ENCODE measurements at places on chromosomes 12 and 14.

- no peak for DNase-seq
- no peak overlapping the region for H3K27ac ChIP-seq
- no peaks in the 10 kb centered on the region for H3K27me3 ChIP-seq
- no peak overlapping the region for H3K4me3 ChIP-seq
- no peaks in the 10 kb centered on the region for H3K36me3 ChIP-seq
These were observed 60.6 kb downstream of the PIWIL1 start for GRCh38 chr12:130398100-130398848.

GRCh38 chr14:59869381-59870255, 958 bp downstream of the RTN1 start:
- peaks cover 21% of the 10 kb centered on the region for H3K27me3 ChIP-seq
- no peak overlapping the region for H3K27ac ChIP-seq
- H3K36me3 ChIP-seq: no peaks in the 10 kb centered on the region
- H3K4me1 ChIP-seq: peaks cover 16% of the 10 kb centered on the region
- DNase-seq: no peak
- peak overlapping the region; percentile 10 for H3K4me3 ChIP-seq

GRCh38 chr14:69818758-69819191, 21.7 kb upstream of the SLC10A1 start:
- H3K27ac ChIP-seq: no peak overlapping the region
- H3K27me3 ChIP-seq: no peaks in the 10 kb centered on the region
- H3K4me3 ChIP-seq: no peak overlapping the region
- DNase-seq: peak; percentile 81
- H3K4me1 ChIP-seq: no peaks in the 10 kb centered on the region

DNA sequence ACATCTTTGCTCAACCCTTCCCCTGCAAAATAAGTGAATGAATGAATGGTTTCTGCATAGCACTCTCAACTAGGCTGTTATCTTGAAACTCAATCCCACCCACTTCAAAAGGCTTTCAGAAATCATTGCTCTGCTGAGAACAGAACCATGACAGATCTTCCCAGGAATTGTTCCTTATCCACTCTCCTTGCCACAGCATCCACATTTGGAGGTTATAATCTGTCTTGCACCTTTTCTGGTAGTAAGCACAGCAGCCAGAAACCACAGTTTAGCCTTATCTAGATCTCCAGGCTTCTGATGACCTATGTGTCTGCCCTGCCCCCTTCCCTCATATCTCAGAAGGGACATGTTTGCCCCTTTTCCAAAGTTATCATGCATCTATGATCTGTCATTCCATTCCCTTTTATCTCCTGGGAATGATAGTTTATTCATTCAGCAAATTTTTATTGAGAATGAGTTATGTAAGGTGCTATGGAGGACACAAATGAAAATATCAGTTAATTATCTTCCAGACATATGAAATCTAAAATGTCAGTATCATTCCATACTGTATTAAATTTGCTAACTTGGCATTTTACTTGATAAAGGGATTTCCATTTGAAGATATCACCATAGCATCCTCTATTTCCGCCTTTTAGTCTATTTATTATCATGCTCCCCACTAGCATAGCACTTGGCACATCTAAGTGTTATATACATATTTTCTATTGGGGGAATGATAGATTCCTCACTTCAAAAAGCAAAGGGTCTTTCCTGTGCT, 21.4 kb downstream of the LGR5 start:
- no peak overlapping the region for H3K27ac ChIP-seq
- no peaks in the 10 kb centered on the region for H3K4me1 ChIP-seq
- H3K4me3 ChIP-seq: no peak overlapping the region
- no peaks in the 10 kb centered on the region for H3K27me3 ChIP-seq
- no peak for DNase-seq

DNA sequence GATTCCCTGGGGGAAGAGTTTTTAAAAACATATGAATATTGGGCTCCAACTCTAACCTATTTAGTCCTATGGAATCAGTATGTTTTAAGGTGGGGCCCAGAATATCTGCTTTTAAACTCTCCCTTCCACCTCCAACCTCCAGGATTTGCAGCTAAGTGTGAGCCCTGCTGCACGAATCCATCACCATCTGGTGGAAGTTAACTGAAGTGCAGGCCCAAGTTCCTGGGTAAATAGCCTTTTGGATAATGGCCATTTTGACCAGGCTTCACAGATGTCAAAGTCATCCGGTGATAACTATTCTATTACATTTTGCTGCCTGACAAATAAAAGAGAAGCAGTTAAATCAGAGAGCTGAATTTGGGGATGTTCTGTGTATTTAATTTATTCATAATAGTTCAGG, 58.1 kb upstream of the RMST start:
- H3K27me3 ChIP-seq: no peaks in the 10 kb centered on the region
- no peak for DNase-seq
- H3K36me3 ChIP-seq: no peaks in the 10 kb centered on the region
- H3K27ac ChIP-seq: no peak overlapping the region

GRCh38 chr12:46154221-46154985, 114.4 kb downstream of the SLC38A1 start:
- H3K4me1 ChIP-seq: no peaks in the 10 kb centered on the region
- H3K27ac ChIP-seq: no peak overlapping the region
- DNase-seq: no peak
- no peaks in the 10 kb centered on the region for H3K27me3 ChIP-seq

DNA sequence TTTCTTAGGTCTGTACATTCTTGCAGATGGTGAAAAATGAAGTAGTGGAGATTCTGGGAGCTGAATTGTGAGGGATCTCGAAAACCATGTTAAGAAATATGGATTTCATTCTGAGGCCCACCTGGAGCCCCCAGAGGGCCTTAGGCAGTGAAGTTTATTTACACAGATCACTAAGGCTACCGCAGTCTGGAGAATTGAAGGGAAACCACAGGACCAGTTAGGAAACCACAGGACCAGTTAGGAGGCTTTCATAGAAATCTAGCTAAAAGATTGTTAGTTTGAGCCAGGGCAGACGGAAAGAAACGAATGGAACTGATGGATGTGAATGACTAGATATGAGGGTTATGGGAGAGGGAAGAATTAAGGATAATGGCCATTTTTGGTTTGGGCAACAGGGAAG, 7.2 kb downstream of the CBLN3 start:
- no peak overlapping the region for H3K4me3 ChIP-seq
- no peaks in the 10 kb centered on the region for H3K27me3 ChIP-seq

DNA sequence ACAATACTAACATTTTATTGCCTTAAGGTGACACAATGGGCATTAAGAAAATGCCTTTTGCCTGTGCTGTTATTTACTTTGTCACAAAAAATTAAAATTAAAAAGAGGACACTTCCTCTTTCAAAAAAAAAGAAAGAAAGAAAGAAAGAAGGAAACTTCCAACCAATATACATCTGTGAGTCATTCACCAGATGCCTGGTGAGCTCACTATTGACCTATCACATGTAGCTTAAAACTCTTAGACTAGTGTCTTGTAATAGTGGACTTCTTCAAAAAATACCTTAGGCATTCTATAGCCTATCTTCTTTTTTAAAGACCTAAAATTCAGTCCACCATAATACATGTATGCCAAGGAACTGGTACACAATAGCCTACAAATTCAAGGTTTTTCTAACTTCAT, 4.9 kb upstream of the SOX5 start:
- H3K4me3 ChIP-seq: no peak overlapping the region
- peaks cover 5% of the 10 kb centered on the region for H3K27me3 ChIP-seq
- H3K27ac ChIP-seq: no peak overlapping the region
- no peaks in the 10 kb centered on the region for H3K36me3 ChIP-seq
- H3K4me1 ChIP-seq: no peaks in the 10 kb centered on the region

GRCh38 chr14:50773632-50774541, 57.1 kb downstream of the NIN start:
- no peak overlapping the region for H3K4me3 ChIP-seq
- H3K27ac ChIP-seq: no peak overlapping the region
- H3K36me3 ChIP-seq: peaks cover 64% of the 10 kb centered on the region
- H3K27me3 ChIP-seq: no peaks in the 10 kb centered on the region

DNA sequence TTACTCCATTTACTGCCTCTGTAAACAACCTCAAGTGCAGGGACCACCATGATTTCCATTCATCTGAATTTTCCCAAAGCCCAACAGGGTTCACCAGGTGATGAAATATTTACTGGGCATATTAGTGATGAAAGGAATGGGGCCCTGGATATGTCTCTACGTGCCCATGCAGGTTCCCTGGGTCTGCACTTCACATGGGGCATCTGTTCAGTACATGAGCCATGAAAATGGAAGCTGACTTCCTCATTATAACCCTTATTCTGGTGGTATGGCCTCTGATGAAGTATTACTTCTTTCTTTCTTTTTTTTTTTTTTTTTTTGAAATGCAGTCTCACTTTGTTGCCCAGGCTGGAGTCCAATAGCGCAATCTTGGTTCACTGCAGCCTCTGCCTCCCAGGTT, 26.5 kb upstream of the CORO1C start:
- no peak overlapping the region for H3K4me3 ChIP-seq
- H3K4me1 ChIP-seq: no peaks in the 10 kb centered on the region
- H3K27ac ChIP-seq: no peak overlapping the region
- no peak for DNase-seq
- no peaks in the 10 kb centered on the region for H3K36me3 ChIP-seq
- no peaks in the 10 kb centered on the region for H3K27me3 ChIP-seq

DNA sequence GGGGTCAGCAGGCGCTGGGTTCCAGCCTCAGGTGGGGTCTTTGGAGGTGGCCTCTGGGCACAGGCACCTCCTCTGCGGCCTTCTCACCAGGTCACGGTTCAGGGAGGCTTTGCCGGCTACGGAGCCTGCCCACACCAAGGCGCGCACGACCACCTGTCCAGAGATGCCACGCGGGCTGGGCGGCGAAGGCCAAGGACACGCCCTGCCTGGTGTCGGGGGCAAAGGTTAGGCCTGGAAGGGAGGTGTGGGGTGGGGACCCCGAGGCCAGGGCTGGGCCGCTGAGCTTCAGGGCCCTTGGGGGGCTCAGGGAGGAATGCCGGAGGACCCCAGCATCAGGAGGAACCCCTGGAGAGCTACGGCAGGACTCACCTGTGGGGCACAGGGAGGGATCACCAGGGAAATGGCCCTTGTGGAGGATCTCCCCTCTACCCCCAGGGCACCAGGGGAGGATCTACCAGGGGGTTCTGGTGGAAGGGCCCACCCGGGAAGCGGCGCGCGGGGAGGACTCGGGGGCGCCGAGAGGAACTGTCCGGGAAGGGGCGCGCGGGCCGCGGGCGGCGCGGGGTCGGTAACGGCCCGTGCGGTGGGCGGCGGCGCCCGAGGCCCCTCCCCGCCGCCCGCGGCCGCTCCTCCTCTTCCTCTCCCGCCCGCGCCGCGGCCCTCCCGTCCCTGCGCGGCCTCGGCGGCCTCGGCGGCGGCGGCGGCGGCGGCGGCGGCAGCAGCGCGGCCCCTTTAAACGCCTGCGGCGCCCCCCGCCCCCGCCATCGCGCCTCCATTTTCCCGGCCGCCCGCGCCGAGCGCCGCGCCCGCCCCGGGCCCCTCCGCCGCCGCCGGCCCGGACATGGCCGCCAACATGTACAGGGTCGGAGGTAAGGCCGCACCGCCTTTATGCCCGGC, at the start of gene MTA1:
Gene MTA1 (plus strand): TSS at position 633 of the 897 bp plus-strand sequence. CDS start 209 bp downstream, at position 842.
- no peaks in the 10 kb centered on the region for H3K36me3 ChIP-seq
- DNase-seq: peak; percentile 44
- peak within 1 kb of the TSS; percentile 63 for H3K4me3 ChIP-seq
- peaks cover under 1% of the 10 kb centered on the region for H3K27me3 ChIP-seq
- peaks cover 50% of the 10 kb centered on the region for H3K4me1 ChIP-seq

- H3K27ac ChIP-seq: no peak overlapping the region
- H3K27me3 ChIP-seq: no peaks in the 10 kb centered on the region
- no peak overlapping the region for H3K4me3 ChIP-seq
- H3K36me3 ChIP-seq: no peaks in the 10 kb centered on the region
- no peaks in the 10 kb centered on the region for H3K4me1 ChIP-seq
These were observed 2.8 kb downstream of the GPR19 start for GRCh38 chr12:12693111-12693671.

- H3K4me1 ChIP-seq: no peaks in the 10 kb centered on the region
- no peak overlapping the region for H3K4me3 ChIP-seq
- H3K27me3 ChIP-seq: no peaks in the 10 kb centered on the region
- DNase-seq: no peak
- H3K36me3 ChIP-seq: no peaks in the 10 kb centered on the region
These were observed 291.8 kb downstream of the ERC1 start for GRCh38 chr12:1282670-1283315.

DNA sequence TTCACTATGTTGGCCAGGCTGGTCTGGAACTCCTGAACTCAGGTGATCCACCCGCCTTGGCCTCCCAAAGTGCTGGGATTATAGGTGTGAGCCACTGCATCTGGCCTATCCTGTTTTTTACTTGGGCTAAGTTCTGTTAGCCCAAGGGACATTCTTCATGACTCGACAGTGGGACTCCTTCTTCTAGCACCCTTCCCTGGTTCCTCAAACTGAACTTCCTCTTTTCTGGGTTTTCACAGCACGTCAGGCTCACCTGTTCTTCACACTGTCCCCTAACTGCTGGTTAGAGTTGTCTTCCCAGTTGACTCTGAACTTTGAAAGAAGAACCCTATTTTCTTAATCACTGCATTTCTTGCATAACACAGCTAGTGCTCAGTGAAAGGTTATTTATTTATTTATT, 22.5 kb downstream of the CABP1 start:
- no peak overlapping the region for H3K27ac ChIP-seq
- no peak overlapping the region for H3K4me3 ChIP-seq
- H3K27me3 ChIP-seq: no peaks in the 10 kb centered on the region
- no peaks in the 10 kb centered on the region for H3K36me3 ChIP-seq
- no peak for DNase-seq
- no peaks in the 10 kb centered on the region for H3K4me1 ChIP-seq

GRCh38 chr12:68959891-68960464, 27.0 kb upstream of the CPM start:
- H3K36me3 ChIP-seq: no peaks in the 10 kb centered on the region
- no peak overlapping the region for H3K4me3 ChIP-seq
- no peak overlapping the region for H3K27ac ChIP-seq
- H3K27me3 ChIP-seq: no peaks in the 10 kb centered on the region
- no peak for DNase-seq

DNA sequence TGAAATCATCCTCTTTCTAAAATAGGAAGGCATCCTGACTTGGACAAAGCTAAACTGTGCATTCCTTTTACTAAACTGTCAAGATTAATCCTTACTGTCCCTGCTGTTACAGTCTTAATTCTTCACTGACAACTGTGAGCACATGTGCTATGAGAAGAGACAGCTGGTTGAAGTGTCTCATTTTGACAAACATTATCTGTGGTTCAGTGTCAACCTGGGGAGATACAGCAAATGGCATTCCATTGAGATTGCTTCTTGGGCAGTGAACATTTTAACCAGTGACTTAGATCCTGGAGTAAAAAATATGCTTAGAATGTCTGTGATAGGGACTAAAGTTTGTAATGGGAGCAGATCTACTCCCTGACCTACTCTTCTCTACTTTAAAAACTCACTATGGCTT, 552.6 kb upstream of the ATP2B1 start:
- H3K27me3 ChIP-seq: no peaks in the 10 kb centered on the region
- no peak overlapping the region for H3K4me3 ChIP-seq
- H3K27ac ChIP-seq: no peak overlapping the region
- H3K4me1 ChIP-seq: no peaks in the 10 kb centered on the region
- H3K36me3 ChIP-seq: no peaks in the 10 kb centered on the region
- no peak for DNase-seq

- H3K4me1 ChIP-seq: no peaks in the 10 kb centered on the region
- no peak overlapping the region for H3K4me3 ChIP-seq
- H3K27ac ChIP-seq: no peak overlapping the region
These were observed 45.5 kb downstream of the ZFP36L1 start for GRCh38 chr14:68747393-68747792.

Measured in natural killer cell (primary cell).